ENCODE measurements at places on chromosomes 5 and 9.

- DNase-seq = peak; percentile 62
Measured at GRCh38 chr9:127578952-127579853, 32.9 kb upstream of the STXBP1 start.

- DNase-seq = no peak
Measured at GRCh38 chr9:120532891-120533290, 47.1 kb downstream of the CDK5RAP2 start.

DNA sequence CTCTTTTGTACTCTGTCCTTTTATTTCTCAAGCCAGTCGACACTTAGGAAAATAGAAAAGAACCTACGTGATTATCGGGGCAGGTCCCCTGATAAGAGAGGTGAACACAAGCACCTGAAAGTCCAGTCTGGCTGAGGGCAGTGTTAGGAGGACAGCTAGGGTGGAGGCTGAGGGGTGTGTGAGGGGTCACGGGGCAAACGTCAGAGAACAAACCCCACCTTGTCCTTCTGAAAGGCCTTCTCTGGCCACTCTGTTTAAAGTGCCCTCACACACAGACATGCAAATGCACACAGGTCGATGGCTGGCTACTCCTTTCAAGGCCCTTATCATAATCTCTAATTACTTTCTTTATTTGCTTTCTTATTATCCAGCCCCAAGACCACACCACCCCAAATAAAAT is 108.8 kb downstream of the ESM1 start:
- DNase-seq = no peak

GRCh38 chr5:82352146-82352791 is 74.1 kb upstream of the RPS23 start:
- no peak for DNase-seq

DNA sequence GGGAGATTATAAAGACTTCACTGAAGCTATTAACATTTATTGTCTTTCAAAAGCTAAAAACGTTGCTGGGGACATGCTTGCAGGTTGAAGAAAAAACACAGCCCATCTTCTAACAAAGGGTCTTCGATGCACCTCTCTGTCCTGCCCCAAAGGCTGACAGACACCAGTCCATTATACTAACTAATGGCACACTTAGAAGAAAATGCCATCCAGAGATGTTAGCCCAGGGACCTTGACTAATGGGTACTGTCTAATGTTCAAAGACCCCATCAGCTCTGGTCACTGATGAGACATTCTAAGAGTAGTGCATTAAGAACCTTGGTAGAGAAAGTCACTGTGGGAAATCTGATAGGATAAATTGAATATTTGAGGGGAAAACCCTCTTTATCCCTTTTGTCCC is 124.9 kb downstream of the EBF1 start:
- no peak for DNase-seq

DNA sequence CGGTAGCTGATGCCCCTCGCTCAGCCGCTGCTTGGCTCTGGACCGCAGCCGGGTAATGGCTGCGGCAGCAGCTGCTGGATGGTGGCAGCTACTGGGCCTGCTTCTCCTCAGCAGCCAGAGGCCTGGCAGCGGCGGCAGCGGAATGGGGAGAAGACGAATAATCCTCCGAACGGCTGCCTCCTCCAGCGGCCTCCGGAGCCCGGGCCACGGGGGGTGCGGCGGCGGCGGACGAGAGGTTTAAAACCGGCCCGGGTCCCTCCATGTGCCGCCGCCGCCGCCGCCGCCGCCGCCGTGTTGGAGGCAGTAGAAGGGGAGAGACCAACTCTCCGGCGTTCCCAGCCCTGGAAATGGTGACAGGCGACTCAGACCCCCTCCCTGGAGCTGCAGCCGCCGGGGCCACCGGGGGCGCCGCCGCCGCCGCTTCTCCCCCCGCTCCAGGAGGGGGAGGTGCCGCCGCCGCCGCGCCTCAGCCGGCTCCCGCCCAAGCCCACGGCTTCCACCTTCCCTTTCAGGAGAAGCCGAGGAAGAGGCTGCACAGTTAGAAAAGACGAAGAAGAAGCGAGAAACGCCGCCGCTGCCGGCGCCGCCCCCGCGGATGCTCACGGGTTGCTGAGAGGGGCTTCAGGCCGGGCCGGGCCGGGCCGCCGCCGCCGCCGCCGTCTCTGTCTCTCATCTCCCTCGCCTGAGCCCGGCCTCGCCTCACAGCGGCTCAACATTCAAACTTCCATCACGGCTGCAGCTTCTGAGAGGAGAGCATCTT is 118.4 kb upstream of the PRSS3 start:
- DNase-seq = no peak

GRCh38 chr5:95863383-95863757 is 40.8 kb upstream of the GLRX start:
- no peak for DNase-seq

- no peak for DNase-seq
Measured at GRCh38 chr5:65065001-65065511, 296.3 kb downstream of the CWC27 start.

- DNase-seq = no peak
Measured at GRCh38 chr5:88488561-88488960, 219.9 kb upstream of the TMEM161B start.

DNA sequence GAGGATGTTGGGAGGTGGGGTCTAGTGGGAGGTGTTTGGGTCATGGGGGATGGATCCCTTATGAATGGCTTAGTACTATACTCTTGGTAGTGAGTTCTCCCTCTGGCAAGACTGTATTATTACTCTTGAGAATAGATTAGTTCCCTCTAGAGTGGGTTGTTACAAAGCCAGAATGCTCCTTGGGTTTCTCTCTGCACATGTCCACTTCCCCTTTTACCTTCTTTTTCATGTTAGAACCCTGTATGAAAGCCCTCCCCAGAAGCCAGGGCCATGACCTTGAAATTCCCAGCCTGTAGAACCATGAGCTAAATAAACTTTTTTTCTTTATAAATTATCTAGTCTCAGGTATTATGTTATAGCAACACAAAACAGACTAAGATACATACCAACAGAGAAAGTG is 31.1 kb downstream of the SLC24A2 start:
- no peak for DNase-seq

GRCh38 chr5:118228489-118228888 is 759.9 kb downstream of the DTWD2 start:
- DNase-seq = no peak

DNA sequence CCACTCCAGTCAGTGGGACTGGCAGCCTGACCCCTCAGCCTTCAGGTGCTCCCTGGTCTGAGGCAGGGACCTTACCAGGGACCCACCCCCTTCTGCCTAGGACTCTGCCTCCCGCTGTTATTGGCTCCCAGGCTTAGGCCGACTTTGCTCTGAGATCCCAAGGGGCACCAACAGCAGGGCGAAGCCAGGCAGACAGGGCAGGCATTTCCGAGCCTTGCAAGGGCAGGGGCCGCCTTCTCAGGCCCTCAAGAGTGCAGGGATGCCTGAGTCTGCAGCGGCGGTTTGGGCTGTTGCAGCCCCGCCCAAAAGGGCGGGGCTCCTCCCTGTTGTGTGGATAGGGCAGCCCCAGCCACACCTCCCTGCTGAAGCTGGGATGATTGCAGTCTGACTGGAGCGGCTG is 644.6 kb downstream of the PRR16 start:
- no peak for DNase-seq

DNA sequence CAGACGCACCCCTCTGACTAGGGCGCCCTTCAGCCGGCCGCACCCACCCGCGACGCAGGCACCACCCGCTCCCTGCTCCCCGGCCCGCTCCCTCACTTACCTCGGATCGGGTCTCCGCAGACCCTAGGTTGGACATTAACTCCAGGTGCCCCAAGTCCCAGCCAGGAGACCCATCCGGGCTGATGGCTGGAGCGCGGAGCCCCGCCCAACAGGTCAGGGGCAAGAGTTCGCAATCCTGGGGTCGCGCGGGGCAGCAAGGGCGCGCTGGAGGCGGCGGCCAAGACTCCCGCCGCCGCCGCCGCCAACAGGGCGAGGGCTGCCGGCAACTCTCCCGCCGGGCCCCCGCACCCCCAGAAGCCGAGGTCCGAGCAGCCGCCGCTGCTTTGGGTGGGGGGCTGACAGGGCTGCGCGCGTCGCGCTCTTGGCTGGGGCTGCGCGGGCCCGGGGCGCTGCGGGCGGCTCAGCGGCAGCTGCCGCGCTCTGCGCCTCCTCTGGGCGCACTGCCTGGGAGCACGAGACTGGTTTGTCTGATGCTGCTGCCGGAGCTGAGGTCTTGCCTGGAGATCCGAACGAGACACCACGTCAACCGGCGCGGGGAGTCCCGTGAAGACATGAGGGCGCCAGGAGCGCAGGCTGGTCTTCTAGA is at the start of gene GDNF:
GDNF (minus strand) TSS at position 635 of the 646 bp plus-strand sequence. CDS start 5,245 bp downstream, outside the sequence.
- DNase-seq = no peak

DNA sequence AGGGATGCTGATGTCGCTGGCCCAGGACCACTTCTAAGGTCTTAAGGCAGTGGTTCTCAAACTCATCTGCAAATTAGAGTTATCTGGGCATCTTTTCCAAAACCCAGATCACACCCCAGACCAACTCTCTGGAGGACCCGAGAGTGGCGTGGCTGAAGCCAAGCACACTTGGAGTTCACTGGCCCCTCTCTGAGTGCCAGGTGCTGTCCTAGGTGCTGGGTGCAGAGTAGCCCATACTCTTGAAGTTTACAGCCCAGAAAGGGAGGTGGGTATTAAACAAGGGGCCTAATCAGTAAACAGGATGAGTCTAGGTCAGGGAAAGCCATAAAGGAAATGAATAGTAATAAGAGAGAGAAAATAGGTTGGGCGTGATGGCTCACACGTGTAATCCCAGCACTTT is 17.6 kb downstream of the CAMK2A start:
- DNase-seq = no peak

- DNase-seq = no peak
Measured at GRCh38 chr5:72543365-72543764, 36.2 kb upstream of the ZNF366 start.

DNA sequence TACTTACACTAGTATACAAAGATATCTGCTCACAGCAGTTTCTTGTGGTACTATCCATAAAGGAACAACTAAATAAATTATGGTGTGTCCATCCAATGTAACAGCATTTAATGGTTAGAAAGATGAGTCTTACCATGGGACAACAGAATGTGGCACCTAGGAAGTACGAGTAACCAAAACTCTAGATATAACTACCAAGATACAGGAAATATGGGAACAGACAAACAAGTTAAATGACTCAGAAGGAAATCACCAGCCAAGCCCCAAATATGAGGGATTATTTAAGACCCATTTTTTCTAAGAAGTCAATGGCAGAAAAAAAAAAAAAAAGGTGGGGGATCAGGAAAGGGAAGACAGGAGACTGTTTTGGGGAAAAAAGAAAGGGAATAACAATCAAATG is 294.8 kb downstream of the PRELID2 start:
- no peak for DNase-seq

- no peak for DNase-seq
Measured at GRCh38 chr9:71762900-71763653, 5.2 kb downstream of the CEMIP2 start.

DNA sequence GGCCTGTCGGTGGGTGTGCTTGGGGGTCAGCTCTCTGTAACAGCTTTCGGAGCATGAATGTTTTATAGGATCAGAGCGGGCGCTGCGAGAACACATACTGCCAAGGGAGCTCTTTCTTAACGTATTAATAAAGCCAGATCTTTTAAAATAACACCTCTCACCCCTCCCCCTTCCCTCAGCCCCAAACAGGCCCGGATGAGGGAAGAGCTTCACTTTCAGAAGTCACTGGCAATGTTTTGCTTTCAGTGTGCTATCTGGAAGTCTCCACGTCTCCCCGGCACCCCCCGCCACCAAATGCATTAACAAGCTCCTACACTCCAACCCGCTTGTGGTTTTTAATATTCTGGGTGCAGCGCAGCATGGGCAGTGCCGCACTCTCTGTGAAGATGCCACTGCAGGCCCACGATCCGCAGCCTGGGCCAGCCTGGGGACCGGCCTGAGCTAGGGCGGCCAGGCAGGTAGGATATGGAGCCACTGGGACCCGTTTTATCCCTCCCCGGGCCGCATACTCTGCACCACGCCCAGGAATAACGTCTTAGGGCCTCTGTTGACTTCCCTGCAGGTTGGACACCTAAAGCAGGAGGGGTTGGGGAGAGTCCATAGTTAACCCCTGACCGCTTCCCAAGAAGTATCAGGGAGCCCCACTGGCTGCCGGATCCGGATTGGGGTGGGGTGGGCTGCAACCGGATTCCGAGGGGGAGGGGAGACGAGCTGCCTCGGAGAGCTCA is 12.6 kb downstream of the NR2F1 start:
- DNase-seq = no peak

DNA sequence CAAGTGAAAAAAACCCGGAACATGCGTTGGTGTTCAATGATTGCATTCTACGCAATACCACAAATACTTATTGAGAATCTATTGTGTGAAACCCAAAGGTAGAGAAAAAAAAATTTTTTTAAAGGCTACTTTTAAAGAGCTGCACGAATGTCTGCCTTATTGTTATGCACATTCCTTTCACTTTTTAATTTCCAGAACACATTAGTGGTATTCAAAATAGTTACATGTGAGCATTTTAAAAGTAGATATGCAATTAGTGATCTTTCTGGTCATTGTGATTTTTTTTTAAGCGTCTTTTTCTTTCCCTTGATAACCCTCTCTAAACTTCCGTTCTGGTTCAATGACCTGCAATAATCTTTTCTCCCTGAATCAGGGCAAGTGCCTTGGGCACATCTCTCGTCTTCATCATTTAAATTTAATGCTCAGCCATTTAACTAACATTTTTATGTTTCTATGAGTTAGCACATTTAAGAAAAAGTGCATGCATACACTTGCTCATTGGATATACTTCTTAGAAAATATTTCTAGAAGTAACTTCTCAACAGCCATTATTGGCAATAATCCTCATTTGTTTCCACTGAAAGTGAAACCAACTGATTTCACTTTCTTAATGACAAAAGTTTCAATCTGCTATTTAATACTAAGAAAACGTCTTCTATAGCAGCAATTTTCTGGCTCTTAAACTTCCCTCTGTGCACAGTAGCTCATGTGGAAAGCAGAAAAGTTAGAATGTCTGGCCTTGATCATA is 80.3 kb downstream of the CDH6 start:
- DNase-seq = no peak

- DNase-seq = no peak
Measured at GRCh38 chr9:97774673-97775072, 77.5 kb upstream of the XPA start.

DNA sequence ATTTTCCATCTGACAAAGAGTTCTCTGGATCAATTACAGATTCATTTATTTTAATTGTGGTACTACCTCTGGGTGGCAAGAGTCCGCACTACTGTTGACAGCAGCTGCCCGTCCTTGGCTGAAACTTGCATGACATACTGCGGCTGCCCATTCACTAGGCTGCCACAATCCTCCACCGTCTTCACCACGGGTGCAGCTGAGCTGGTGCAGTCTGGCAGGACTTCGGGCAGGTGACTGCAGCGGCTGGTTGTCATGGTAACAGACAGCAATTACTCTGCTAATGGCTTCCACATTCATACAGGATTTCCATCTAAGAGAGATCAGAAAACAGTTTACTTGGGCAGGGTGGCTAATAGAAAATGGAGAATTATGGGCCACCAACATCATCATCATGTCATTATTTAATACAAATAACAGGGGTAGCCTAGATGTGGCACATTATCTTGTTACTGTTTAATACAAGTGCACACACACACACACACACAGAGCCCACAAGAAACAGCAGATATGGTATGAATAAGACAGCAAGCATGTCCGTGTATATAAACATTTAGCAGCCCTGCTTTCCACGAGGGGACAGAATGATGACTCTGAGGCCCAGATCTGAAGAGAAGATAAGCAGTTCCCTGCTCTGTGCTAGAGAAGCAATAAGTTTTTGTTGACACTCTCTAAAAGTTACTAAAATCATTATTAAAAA is 112.3 kb downstream of the MARCHF3 start:
- DNase-seq = no peak

All from stimulated activated CD4-positive, alpha-beta T cell treated with anti-CD3 and anti-CD28 coated beads, Interleukin-12 subunit alpha, Interleukin-12 subunit beta, amount 100 ng/mL, for 24 hours (primary cell).